ENCODE measurements at places on chromosomes 5 and 9.

GRCh38 chr9:96344458-96345180 is 38.9 kb downstream of the SLC35D2 start:
- DNase-seq, result no peak

- DNase-seq, result no peak
Observed at GRCh38 chr9:138067613-138068367, 190.2 kb downstream of the CACNA1B start.

DNA sequence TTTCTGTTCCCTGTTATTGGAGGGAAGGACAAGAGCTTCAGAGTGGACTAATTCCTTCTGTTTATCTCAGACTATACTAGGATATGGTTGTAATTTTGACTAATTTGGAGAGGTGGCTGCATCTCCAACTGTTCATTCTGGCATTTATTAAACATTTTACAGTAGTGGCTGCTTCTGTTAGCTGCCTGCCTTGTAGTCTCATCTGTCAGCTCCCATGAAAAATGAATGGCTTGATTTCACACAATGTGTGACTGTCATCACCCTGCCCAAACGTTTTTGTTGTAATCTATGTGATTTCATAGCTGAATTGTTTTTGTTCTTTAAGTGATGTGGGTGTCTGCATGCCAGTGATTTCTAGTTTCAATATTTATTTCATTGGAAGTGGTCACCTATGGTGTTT is 459.4 kb upstream of the PTPRD start:
- no peak for DNase-seq

- no peak for DNase-seq
Observed at GRCh38 chr5:114402206-114402605, 40.3 kb downstream of the KCNN2 start.

GRCh38 chr9:129783516-129784361 is 19.2 kb upstream of the TOR1B start:
- DNase-seq, result peak; percentile 73

DNA sequence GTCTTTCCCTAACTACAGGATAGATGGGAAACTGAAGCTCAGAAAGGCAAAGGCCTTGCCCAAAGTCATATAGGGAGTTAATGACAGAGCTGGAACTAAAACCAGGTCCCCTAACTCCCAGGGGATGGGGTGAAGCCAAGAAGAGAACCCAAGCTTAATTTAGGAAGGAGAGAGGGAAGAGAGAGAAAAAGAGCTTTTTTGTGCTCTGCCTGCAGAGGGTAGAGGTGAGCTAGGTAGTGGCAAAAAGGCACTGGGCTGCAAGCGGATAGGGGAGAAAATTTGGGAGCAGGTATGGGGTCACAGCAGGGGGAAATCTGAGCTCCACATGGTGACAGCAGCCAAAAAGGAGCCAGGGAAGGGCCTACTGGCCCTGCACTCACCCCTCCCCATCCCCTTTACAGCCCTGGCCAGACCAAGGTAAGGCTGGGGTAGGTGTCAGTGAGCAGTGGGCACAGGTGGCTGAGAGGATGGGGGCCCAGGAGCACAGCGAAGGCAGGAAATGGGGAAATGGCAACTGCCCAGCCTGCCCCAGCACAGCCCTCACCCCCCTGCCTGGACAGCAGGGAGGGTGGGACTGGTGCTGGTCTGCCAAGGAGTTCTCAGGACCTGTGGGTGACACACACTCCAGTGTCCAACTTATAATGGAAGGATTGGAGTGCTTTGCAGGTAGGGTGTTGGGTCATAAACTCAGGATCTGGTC is 3.3 kb downstream of the ENHO start:
- DNase-seq, result no peak

DNA sequence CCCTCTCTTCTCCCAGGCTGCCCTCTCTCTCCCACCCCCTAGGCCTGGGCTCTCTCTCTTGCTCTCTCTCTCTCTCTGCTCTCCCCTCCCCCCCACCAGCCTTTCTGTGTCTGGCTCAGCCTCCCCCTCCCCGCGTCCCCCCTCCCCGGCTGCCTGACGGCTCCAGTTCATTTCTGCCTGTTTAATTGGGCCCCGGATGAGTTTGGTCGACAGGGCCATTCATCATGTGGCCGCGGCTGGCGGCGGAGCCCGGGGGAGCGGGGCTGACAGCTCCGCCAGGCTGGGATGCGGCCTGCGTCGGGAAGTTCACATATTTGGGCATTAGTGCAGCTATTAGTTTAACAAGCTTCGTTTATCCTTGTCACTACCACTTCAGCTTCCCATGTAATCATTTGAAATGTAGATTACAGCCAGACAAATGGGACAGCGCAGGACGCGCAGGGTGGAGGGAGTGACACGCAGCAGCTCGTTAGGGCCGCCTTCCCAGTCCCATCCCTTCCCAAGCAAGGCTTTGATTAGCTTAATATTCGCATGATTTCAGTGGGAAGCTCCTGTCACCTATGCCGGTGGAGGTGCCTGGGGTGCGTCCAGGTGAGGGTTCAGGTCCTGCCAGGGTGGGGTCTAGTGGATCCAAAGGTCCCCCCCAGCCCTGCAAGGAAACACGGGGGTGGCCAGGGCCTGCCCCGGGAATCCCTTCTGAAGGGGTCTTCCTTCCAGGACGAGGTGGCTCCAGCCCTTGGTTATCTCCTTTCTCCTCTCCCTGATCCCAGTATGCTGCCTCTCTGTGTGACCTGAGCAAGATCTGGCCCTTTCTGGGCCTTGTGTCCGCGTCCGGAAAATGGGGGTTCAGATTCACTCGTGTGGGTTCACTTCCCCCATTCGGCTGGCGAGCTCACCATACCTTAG is 214.8 kb downstream of the PAX5 start:
- DNase-seq, result no peak

DNA sequence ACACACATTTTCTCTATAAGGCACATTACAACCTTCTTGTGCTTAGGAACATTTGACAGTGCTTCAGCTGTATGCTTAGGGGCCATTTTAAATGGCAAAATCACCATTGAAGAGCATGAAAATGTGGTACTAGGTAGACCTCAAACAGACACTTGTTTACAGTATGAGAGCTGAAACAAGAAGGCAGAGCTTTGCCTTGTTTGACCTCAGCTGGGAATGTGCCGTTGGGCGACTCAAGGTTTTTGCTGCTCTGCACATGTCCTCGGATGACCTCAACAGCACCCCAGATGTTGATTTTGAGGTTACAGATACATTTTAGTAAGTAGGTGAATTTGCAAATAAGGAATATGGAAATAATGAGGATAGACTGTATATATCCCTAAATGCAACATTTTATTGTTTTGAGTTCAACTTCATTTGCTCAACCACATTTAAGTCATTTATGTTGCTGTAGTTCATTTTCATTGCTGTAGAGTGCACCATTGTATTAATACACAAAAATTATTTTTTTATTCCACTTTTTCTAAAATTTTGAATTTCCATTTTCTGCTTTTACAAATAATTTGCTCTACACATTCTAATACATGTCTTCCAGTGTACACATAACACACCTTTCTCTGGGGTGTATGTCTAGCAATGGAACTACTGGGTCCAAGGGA is 206.8 kb downstream of the NR3C1 start:
- no peak for DNase-seq

DNA sequence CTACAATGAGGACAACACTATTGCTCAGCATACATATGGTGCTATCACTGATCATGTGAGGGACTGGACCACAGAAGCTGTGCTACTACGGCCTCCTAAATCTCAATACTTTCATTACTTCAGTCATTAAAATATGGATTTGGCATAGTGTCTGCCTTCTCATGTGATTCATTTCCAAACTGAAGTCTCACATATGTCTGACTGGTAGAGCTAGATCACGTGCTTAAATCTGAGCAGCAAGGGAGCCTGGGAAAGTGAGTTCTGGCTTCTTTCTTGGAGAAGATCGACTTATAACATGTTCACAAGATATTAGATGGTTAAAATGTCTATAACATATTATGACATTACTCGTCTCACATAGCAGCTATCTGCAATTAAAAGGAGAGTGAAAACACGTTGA is 8.3 kb downstream of the KIF4B start:
- DNase-seq, result no peak

GRCh38 chr5:179467441-179467840 is 82.9 kb upstream of the RUFY1 start:
- DNase-seq, result no peak

GRCh38 chr9:7489036-7489435 is 310.5 kb downstream of the DMAC1 start:
- no peak for DNase-seq

DNA sequence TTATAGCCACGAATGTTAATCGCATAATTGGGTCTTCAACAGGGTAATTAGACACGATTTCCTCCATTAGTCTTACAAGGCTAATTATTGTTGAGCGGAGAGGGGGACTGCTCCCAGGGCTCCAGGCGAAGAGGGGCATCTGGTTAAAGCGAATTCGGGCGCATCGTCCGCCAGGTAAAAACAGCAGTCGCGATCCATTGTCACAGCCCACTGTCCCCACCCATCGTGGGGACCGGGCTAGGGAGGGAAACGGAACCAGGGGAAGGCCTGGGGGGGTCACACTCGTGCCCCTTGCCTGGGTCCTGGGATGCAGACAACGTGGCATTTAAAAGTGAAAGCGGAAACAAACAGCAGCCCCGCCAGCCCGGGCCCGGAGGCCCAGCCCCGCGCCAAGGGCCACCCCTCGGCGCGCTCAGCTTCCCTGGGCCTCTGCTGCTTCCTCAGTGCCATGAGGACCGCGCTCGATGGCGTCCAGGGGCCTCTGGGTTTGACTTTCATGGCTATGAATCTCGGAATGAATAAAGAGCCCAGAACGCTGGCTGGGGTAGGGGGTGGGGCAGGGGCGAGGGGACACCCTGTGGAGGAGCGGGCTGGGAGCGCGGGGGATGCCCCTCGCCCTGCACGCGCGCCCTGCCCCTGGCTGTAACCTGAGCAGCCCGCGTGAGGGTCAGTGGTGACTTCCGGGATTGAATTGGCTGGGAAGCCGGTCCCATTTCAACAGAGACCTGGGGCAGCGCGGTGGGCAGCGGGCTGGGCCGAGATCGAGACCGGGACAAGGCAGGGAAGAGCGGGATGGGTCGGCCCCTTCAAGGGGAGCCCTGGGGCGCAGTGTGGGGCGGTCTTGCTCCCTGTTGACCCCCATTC is 99.9 kb downstream of the GTF3C4 start:
- peak; percentile 42 for DNase-seq

GRCh38 chr9:38058452-38059232 is 10.4 kb downstream of the SHB start:
- no peak for DNase-seq

DNA sequence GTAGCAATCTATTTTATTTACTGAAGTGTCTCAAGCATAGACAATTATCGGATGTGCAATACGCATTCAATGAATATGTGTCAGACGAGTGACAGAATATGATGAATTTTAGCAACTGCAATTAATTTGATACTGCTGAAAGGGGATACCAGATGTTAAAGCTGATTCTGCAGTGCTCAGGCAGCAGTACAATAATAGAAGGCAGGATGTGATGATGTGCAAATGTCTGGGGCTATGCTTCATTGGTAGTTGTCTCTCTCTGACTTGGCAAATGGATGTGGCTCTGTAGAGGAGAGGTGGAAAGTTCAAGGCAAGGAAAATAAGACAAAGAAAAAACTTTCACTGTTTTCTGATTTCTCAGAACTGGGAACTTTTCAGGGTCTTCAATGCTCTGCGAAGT is 721.2 kb downstream of the CDH18 start:
- DNase-seq, result no peak

DNA sequence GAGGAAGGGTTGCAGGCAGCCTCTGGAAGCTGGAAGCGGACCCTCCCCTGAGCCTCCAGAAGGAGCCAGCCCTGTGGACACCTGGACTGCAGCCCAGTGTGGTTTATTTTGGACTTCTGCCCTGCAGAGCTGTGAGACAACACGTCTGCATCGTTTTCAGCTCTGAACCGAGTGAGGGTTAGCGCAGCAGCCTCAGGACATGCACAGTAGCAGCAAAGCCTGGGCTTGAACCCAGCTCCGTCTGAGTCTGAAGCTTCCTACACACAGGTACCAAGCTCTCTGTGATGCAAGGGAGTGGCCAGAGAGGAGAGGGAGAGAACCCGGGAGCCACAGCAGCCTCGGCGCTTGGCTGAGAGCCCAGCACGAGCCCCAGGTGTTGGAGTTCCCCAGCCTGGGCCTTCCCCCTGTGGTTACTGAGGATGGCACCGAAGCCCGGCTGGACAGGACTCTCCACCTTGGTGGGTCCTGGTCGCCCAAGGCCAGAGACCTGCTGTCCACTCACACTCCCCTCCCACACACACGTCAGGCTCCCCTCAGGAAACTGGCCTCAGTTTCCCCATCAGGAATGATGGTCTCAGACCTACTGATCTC is 128.2 kb downstream of the OLFM1 start:
- DNase-seq, result no peak

- DNase-seq, result no peak
Observed at GRCh38 chr9:91245431-91246313, 116.0 kb downstream of the AUH start.

GRCh38 chr9:105912863-105913516 is 218.6 kb downstream of the TMEM38B start:
- no peak for DNase-seq

- DNase-seq, result no peak
Observed at GRCh38 chr5:26282190-26282589, 756.2 kb downstream of the CDH9 start.

- DNase-seq, result no peak
Observed at GRCh38 chr9:120292606-120293005, 287.4 kb downstream of the CDK5RAP2 start.

DNA sequence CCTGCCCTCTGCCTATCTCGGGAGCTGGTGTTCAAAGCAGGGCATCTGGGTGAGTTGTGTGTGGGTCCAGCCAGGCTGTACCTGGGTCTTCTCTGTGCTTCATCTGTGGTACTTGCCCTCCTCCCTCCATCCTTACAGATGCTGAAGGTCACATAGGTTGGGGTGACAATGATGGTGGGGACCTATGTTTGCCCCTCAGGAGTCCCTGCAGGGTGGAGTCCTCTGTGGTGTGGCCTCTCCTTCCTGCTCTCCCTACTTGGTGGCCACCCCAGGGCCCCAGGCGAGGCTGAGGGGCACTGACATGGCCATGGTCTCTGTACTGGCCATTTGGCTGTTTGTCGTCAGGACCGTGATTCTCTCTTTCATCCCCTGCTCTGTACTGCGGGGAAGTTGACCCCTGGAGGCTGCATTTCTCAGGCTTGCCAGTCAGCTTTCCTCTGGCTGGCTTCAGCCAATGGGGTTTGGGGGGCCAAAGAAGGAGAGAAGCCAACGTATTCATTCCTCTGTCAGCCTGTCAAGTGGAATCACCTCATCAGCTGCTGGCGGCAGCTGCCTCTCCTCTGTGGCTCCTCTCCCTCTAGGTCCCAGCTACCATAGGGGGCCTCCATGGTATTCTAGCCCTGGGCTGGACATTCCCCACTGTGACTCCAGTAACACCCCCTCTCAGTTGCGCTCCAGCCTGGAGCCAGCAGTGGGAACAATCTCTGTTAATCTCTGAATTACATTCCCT is 4.6 kb downstream of the DCANP1 start:
- no peak for DNase-seq

- no peak for DNase-seq
Observed at GRCh38 chr5:8641786-8642505, 773.0 kb downstream of the MTRR start.

GRCh38 chr5:174527916-174528540 is 196.4 kb upstream of the MSX2 start:
- no peak for DNase-seq

- no peak for DNase-seq
Observed at GRCh38 chr9:124831642-124832364, 21.5 kb upstream of the WDR38 start.

GRCh38 chr5:56155992-56156584 is 77.0 kb downstream of the ANKRD55 start:
- DNase-seq, result no peak
